ENCODE measurements at places on chromosomes 5 and 9.

DNA sequence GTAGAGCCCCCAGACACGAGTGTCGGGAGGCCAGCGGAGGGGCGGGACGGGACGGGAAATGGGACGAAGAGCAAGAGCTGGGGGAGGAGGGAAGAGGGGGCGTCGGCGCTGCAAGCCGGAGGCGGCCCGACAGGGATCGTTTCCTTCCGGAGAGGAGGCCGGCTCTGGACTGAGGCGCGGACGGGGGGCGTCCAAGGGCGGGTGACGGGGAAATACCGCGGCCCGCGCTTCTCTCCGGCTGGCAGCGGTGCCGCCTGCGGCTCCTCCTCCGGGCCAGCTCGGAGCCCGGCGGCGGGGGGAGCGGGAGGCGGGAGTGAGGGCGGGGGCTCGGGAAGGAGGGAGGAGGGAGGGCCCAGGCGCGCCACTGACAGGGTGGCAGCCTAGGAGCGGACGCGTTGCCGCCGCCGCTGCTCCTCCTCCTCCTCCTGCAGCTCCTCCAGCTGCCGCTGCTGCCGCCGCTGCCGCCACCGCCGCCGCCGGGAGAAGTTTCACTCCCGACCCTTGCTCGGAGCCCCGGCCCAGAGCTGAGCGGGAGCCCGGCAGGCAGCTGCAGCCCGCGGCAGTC is at the start of gene CHSY3:
Gene CHSY3 (plus strand): TSS at position 364 of the 565 bp plus-strand sequence.
- peak; percentile 77 for DNase-seq

DNA sequence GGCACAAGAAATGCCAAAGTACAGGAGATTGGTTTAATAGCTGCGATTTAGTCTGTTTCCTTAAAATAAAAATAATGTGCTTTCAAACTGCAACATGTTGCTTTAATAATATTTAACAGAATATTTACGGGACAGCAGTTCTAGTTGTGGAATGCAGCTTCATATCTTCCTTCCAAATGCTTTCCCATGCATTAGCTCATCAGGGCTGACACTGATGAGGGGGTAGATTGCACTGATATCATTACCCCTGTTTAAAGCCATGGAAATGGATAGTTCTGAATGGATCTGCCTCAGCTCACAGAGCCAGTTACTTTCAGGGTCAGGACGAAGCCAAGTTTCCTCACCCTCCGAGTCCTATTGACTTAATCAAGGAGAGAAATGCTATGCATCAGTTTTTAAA is 93.2 kb upstream of the OSMR start:
- DNase-seq, result no peak

DNA sequence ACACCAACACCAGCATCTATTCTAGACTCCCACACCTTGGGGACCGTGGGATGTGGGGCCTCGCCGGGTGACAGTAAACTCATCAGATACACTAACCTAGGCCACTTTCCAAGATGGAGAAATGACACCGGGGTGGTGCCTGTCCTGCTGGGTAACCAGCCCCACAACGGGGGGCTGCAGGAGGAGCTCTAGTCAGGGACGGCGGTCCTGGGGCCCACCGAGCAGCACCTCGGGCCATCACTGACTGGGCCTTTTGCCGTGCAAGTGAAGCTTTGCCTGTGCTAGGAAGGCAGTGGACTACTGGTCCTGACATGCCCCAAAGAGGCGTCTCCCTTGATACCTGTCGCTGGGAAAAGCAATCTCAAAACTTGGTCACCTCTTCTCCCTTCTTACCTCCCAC is 260.3 kb upstream of the IRX1 start:
- no peak for DNase-seq

GRCh38 chr9:106846857-106847256 is 16.1 kb upstream of the ZNF462 start:
- no peak for DNase-seq

GRCh38 chr5:168552146-168552545 is 23.0 kb downstream of the FBLL1 start:
- no peak for DNase-seq

DNA sequence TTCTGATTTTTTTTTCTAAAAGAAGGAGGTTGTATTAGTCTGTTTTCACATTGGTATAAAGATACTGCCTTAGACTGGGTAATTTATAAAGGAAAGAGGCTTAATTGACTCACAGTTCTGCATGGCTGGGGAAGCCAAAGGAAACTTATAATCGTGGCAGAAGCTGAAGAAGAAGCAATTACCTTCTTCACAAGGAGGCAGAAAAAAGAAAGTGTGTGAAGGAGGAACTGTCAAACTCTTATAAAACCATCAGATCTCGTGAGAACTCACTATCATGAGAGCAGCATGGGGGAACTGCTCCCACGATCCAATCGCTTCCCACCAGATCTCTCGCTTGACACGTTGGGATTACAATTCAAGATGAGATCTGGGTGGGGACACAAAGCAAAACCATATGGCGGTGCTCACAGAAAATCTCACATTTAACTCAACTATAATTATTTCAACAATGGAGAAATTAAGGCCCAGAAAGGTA is 27.1 kb downstream of the DPYSL3 start:
- DNase-seq, result no peak

- DNase-seq, result no peak
These were observed 1.0 kb upstream of the TSLP start for GRCh38 chr5:111070272-111071134.

DNA sequence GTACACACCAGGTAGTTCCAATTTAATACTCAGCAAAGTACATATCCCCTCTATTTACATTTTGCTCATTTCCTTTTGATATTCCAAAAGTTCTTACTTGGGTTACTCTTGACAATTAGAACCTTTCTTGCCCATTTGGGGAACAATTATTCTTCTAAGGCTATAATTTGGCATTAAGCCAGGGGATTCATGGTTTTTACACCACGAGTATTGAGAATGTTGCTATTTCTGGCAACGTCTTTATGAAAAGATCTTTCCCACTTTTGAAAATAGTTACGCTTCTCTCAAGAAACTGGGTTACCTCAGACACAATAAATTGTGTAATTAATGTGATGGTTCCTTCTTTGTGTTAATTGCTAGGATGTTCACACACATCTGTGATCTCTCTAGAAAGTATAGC is 11.5 kb upstream of the CAAP1 start:
- no peak for DNase-seq

GRCh38 chr9:116842658-116843057 is 155.6 kb downstream of the TRIM32 start:
- DNase-seq, result no peak

DNA sequence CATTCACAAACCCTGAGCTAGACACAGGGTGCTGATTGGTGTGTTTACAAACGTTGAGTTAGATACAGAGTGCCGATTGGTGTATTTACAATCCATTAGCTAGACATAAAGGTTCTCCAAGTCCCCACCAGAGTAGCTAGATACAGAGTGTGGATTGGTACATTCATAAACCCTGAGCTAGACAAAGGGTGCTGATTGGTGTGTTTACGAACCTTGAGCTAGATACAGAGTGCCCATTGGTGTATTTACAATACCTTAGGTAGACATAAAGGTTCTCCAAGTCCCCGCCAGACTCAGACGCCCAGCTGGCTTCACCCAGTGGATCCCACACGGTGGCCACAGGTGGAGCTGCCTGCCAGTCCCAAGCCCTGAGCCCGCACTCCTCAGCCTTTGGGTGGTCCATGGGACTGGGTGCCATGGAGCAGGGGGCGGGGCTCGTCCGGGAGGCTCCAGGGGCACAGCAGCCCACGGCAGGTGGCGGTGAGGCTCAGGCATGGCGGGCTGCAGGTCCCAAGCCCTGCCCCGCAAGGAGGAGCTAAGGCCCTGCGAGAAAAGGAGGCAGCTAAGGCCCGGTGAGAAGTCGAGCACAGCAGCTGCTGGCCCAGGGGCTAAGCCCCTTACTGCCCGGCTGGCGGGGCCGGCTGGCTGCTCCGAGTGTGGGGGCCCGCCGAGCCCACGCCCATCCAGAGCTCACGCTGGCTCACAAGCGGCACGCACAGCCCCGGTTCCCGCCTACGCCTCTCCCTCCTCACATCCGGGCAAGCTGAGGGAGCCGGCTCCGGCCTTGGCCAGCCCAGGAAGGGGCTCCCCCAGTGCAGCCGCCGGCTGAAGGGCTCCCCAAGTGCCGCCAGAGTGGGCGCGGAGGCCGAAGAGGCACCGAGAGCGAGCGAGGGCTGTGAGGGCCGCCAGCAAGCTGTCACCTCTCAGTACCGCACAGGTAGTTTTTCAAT is 1039.2 kb upstream of the CDH9 start:
- DNase-seq, result no peak

- no peak for DNase-seq
These were observed 69.5 kb downstream of the EHMT1 start for GRCh38 chr9:137688261-137688660.

DNA sequence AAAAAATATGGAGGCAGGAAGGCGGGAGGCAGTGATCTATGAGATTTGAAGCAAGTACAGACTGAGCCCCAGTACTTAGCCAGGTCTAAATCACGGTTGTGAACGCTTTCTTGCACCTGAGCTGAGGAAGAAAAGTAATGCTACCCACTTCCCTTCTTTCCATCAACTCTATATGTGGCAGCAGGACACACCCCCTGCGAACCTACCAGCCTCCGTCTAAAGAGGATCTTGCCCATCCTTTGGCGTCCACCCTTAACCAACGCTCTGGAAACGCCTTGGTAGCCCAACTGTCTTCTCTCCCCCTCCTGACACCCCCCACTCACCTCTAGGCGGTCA is 545 bp downstream of the HMGCS1 start:
- no peak for DNase-seq

- DNase-seq, result no peak
These were observed 173.5 kb downstream of the SLIT3 start for GRCh38 chr5:169127431-169127830.

DNA sequence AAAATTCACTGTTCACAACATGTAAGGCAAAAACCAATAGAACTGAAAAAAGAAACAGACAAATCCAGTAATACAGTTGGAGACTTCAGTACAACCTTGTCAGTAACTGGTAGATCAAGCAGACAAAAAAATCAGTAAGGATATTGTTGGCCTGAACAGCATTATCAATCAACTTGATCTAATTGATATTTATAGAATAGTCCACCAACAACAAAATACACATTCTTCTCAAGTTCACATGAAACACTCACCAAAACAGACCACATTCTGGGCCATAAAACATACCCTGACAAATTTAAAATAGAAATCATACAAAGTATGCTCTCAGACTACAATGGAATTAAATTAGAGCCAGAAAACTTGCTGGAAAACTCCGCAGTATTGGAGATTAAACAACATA is 56.8 kb downstream of the DTWD2 start:
- no peak for DNase-seq

DNA sequence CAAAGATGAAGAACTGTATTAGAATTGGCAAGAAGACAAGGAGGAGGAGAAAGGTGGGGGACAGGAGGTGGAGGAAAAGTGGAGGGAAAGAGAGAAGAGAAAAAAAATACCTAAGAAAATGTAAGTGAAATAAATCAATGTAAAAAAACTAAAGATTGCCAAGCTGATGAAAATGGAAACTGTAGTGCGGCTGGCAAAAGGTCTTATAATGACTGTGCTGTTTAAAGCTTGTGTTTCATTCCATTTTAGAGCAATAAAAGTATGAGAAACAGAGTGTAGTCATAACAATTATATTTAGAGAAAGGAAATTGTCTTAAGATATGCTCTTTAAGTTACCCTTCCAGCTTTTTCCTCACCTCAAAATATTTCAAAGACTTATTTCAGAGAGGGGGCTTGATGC is 670.5 kb upstream of the SEMA6A start:
- no peak for DNase-seq

DNA sequence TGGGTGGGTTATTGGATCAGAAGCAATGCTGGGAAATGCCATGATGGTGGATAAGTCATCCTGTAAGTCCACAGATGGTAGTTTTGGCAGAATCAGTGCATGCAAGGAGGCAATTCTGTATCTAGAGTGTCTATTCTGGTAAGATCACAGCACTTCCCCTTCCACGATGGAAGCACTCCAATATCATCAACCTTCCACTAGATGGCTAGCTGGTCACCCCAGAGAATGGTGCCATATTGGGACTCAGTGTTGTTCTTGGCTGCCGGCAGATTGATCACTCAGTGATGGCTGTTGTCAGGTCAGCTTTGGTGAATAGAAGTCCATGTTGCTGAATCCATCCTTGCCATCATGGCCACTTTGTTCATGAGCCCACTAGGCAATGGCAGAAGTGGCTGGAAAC is 553.5 kb downstream of the CSNK1G3 start:
- DNase-seq, result no peak

- DNase-seq, result no peak
These were observed 60.6 kb downstream of the RGS7BP start for GRCh38 chr5:64566310-64566916.

- no peak for DNase-seq
These were observed 216.0 kb upstream of the PUM3 start for GRCh38 chr9:3059781-3060468.

- no peak for DNase-seq
These were observed 128.5 kb upstream of the LPCAT1 start for GRCh38 chr5:1651971-1652872.

- DNase-seq, result no peak
These were observed 98.8 kb downstream of the KLF4 start for GRCh38 chr9:107390778-107391177.

DNA sequence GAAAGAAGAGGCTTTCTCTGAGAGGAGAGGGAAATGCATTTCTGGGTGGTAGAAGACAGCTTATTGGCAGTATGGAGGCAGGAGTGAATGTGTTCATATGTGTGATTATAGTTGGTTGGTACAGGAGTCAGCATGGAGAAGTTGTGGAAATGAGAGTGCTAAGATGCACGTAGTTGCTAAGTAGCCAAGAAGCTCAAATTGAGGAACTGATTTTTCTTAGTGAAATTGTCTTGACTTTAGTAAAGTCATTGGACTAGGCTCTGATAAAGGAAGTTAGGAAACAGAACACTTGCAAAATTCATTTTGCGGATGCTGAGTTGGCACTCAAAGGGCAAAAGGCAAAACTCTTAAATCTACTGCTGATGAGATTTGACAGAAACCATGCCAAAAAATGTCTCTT is 158.9 kb upstream of the VCAN start:
- no peak for DNase-seq

GRCh38 chr5:106241409-106241808 is 1429.3 kb downstream of the EFNA5 start:
- no peak for DNase-seq

GRCh38 chr5:65791712-65792673 is 70.0 kb downstream of the NLN start:
- DNase-seq, result peak; percentile 67

DNA sequence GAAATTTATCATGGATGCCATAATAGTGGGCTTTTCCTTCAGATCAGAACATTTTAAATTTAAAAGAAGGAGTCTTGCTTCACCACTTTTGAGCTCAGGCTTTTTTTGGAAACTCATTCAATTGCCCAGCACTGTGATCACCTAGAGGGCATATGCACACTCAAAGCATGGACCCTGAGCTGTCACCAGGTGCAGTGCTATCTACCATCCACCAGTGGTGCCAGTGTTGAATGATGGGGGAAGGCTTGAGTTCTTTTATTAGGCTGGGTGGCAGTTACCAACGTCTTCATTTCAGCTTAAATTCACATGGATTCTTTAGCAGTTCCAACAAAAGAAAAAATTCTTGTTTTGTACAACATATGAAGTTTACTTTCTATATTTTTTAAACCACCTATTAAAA is 164.1 kb downstream of the CFAP90 start:
- no peak for DNase-seq
